ENCODE measurements at places on chromosomes 2 and 18. TPM values are rescaled to one million over a fixed set of nuclear protein-coding genes. Genes with fewer than 3 reads are reported as not detected.

The LINC00305 gene
- total RNA-seq: not detected

The CGREF1 gene
- 6.7 TPM for total RNA-seq

The SERTAD2 gene
- total RNA-seq: 11.0 TPM

DNA sequence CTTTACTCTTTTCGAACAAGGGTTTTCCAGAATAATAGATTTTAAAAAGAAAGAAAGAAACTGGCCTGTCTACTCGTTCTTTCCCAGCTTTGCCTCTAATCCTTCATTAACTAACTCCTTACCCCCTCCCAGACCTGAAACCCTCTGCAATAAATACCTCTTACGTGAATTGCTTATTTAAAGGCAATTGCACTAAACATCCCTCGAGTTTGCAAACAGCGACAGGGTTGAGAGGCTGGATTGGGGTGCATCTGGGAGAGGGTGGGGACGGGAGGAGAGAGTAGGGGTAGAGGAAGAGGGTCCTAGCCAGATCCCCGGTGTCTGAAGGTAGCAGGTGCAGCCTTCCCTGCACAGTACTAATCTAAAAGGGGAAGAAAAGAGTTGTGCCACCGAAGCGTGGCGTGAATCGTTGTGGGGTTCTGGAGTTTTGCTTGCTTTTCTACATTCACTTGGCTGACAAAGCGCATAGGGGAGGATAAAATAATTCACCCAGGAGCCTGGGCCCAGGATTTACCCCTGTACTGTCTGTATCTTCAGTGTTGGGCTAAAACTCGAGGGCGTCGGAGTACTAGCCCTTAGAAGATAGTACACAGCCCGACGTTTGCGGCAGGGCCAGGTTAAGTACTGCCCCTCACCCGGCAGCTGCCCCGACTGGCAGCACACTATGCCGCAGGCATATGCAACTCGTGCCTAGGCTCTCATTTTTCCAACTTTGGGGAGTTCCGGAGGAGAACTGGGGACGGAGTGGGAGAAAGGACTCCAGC lies 1.9 kb upstream of the NEUROD1 start:
- no peak for DNase-seq
- H3K27ac ChIP-seq: no peak overlapping the region
- H3K4me3 ChIP-seq: no peak overlapping the region
- peaks cover 83% of the 10 kb centered on the region for H3K27me3 ChIP-seq

DNA sequence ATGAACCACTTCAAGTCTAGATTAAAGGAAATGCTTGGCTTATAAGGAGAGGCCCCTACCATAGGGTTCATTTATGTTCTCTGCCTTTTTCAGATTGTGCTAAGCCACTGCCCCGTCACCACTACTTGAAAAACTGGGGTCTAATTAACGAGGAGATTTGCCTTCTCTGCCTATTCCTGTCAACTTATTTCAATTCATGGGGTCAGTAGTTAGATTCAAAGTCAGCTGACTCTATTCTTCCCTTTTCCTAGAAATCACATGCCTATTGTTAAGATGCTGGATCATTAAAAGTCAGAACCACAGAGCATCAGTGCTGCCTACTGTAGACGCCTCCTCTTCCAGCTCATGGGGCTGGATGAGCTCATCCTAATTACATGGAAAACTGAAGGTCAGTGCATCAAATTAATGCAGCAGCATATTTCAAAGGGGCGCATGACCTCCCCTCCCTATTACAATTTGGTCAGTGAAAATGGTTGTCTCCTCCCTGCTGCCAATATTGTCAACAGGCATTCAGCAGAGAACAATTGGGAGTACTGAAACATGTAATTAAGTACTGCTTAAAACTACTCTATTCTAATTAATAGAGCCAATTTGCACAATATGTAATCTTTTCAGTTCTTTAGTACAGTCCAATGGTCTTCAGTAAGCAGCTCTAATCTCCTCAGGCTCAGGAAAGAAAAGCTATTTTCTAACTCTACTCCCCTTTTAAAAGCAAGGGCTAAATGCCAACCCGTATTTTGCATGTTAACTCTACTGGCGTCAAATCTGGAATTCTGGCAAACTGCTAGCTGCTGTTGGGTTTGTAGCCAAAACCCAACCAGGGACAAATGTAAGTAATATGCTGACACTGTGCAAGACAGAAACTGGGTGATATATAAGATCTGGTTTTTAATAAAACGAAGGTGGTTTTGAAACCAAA lies 117.4 kb upstream of the ITGB6 start:
- peak; percentile 90 for DNase-seq
- peaks cover 8% of the 10 kb centered on the region for H3K4me1 ChIP-seq
- H3K4me3 ChIP-seq: no peak overlapping the region
- H3K27me3 ChIP-seq: no peaks in the 10 kb centered on the region
